Transverse colon (tissue), 4 donors: ENCODE measurements at places on chromosomes 1 and 21.
A peak's percentile ranks its signal among the peaks of the same experiment; 100 is the strongest.

DNA sequence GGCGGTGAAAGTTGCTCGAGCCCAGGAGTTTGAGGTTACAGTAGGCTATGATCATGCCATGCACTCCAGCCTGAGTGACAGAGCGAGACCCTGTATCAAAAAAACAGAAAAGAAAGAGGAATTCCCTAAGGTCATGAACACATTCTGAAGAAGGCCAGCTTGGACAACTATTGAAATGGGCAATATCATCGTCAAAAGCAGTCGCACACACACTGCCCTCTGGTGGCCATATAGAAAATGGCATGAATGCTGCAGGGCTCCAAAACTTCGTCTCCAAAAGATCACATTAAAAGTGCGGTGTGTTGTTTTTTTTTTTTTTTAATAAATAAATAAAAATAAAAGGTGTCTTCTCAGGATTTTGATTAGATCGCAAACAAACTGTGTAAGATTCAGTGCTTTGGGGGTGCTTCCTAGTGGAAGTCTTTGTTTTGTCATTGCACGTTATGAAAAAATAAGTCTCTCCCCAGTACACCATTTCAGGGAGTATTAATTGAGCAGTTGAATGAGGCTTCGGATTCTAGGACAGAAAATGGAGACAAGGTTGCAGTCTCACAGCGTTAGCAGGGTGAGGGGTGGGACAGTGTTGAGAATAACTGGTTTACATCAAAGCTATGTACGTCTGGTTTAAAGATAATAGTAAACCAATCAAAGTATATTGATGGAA is 87.5 kb upstream of the FMN2 start:
- no peak overlapping the region for H3K27ac ChIP-seq
- DNase-seq = no peak
- H3K27me3 ChIP-seq = peaks cover 41% of the 10 kb centered on the region
- no peaks in the 10 kb centered on the region for H3K36me3 ChIP-seq
- peaks cover 4% of the 10 kb centered on the region for H3K4me1 ChIP-seq

DNA sequence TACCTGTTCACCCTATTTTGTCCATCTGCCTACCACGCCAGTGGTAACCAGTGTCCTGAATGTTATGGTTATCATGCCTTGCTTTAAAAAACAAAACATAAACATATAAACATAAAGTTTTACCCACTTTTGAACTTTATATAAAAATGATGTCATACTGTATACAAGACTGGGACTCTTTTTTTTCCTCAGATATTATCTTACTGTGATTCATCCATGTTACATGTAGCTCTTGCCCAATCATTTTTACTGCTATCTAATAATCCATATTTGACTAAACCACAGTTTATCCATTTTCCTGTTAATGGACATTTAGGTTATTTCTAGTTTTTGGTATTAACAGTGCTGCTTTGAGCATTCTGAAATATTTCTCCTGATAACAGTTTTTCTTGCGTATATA is 78.8 kb downstream of the GPR161 start:
- H3K36me3 ChIP-seq = no peaks in the 10 kb centered on the region
- no peaks in the 10 kb centered on the region for H3K4me1 ChIP-seq
- no peak overlapping the region for H3K4me3 ChIP-seq
- H3K27ac ChIP-seq = no peak overlapping the region
- no peak for DNase-seq
- no peaks in the 10 kb centered on the region for H3K27me3 ChIP-seq

DNA sequence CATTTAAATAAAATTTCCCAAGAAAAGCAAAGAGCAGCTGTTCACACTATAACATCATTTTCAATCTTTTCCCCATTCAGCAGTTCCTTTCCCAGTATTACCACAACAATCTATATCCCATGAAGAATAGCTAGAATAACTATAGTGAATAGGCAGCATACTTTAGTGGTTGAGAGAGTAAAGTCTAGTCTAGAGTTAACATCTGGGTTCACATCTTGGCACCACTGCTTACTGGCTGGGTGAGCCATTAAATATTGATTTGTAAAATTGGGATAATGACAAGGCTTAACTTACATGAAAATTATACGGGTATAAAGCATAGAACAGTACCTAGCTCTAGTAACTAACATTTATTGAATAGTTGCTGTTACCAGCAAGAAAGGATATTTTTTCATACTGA is 14.4 kb downstream of the S100PBP start:
- DNase-seq = no peak
- H3K27ac ChIP-seq = no peak overlapping the region
- H3K4me1 ChIP-seq = no peaks in the 10 kb centered on the region

- no peaks in the 10 kb centered on the region for H3K27me3 ChIP-seq
- H3K4me1 ChIP-seq = peaks cover 21% of the 10 kb centered on the region
- peak overlapping the region; percentile 53 for H3K4me3 ChIP-seq
- DNase-seq = no peak
- no peaks in the 10 kb centered on the region for H3K36me3 ChIP-seq
- no peak overlapping the region for H3K27ac ChIP-seq
These were observed 352 bp downstream of the MEX3A start for GRCh38 chr1:156081917-156082308.

DNA sequence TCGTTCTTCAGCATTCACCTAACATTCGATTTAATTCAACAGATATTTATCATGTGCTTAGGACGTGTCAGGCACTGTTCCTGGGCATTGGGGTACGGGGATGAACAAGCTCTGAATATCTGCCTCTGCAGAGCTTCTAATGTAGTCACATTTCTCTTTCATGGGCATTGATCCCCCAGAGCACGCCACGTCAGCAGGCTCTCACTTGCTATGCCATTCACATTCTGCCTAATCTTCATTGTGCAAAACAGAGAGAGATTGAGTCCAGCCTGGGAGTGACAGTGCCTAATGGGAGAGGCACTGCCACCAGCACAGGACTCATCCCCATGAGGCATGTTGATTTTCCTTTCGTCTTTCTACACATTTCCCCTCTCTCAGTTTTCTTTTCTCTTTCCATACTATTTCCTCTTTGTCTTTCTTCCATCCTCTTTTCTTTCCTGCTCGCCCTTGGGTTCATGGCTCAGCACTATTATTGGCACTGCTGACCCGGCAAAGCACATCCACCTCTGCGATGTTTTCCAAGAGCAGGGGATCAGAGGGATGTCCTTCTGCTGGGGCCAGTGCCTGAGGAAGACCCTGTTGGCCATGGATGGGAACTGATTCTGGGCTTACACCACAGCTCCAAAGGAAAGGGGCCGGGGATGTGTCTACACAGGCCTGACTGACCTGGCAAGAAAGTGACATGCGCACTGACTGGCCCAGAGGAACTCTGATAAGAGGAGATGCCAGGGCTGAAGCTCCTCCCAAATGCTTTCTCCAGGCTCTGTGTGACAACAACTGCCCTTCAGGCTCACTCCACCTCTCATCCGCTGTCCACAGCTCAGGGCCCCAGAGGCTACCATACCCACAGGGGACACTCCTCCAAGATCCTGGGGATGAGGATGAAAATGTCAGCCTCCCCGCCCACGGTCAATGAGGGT is 195.9 kb downstream of the TOMM20 start:
- H3K4me3 ChIP-seq = no peak overlapping the region
- H3K27ac ChIP-seq = no peak overlapping the region
- H3K27me3 ChIP-seq = no peaks in the 10 kb centered on the region

- no peaks in the 10 kb centered on the region for H3K4me1 ChIP-seq
- H3K4me3 ChIP-seq = no peak overlapping the region
- no peaks in the 10 kb centered on the region for H3K36me3 ChIP-seq
- DNase-seq = no peak
These were observed 382.3 kb upstream of the ZRANB2 start for GRCh38 chr1:71463144-71463543.

DNA sequence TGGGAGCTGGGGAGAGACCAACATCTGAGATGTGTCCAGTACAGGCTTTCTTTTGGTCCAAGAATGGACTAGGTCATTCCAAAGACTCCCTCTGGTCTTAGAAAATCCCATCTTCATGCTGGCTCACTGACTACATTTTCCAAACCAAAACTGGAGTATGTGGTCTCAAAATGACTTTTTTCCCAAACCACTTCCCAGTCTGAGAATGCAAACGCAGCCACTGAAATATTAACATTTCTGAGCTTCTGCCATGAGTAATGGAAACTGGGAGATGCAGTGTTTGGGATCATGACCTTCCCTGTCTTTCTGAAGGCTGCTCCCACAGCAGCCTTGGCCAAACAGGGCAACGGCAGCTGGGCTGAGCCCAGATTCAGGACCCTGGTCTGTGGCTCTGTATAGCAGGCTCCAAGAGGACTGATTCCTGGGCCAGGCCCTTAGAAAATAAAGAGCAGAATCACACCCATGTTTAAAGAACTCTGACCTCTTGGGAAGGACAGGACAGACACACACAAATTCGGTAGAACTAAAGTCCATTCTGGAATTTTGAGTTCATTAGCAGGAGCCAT is 62.1 kb upstream of the CNTN2 start:
- no peaks in the 10 kb centered on the region for H3K27me3 ChIP-seq
- H3K36me3 ChIP-seq = no peaks in the 10 kb centered on the region
- H3K4me1 ChIP-seq = no peaks in the 10 kb centered on the region

DNA sequence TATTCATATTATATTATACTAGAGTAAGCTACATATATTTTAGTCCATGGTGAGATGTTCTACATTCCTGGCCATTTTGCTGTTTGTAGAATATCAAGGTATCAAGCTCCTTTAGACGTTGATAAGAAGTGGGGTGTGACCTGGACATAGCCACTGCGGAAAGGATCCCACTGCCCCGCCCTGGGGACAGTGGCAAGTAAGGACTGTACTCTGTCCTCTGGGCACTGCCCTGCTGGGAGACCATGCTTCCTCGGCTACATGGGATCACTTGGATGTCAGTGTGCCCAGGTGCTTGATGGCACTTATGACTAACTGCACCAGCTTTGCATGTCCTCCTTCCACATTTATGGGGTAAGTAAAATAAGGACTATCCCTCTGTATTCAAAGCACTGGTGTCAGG is 46.3 kb upstream of the NTPCR start:
- H3K27me3 ChIP-seq = no peaks in the 10 kb centered on the region
- no peaks in the 10 kb centered on the region for H3K36me3 ChIP-seq
- peak; percentile 64 for DNase-seq
- H3K4me1 ChIP-seq = peaks cover 16% of the 10 kb centered on the region

DNA sequence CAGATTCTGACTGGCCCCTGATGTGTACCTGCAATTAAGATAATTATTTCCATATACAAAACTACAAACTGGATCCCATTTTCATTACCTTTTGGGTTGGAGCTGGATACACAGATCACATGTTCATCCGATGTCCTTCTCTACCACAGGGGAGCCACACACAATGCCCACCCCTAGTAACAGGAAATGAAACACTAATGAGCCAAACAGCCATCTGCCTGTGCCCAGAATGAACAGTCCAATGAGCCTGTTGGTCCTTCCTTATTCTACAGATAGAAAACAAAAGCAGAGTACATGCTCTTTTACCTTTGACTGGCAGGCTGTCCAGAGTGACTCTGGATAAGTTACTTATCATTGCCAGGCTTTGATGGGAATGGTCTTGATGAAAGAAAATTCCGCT is 68.6 kb downstream of the SIPA1L2 start:
- H3K36me3 ChIP-seq = no peaks in the 10 kb centered on the region
- H3K4me3 ChIP-seq = no peak overlapping the region
- DNase-seq = no peak
- peaks cover 36% of the 10 kb centered on the region for H3K4me1 ChIP-seq
- H3K27ac ChIP-seq = no peak overlapping the region

DNA sequence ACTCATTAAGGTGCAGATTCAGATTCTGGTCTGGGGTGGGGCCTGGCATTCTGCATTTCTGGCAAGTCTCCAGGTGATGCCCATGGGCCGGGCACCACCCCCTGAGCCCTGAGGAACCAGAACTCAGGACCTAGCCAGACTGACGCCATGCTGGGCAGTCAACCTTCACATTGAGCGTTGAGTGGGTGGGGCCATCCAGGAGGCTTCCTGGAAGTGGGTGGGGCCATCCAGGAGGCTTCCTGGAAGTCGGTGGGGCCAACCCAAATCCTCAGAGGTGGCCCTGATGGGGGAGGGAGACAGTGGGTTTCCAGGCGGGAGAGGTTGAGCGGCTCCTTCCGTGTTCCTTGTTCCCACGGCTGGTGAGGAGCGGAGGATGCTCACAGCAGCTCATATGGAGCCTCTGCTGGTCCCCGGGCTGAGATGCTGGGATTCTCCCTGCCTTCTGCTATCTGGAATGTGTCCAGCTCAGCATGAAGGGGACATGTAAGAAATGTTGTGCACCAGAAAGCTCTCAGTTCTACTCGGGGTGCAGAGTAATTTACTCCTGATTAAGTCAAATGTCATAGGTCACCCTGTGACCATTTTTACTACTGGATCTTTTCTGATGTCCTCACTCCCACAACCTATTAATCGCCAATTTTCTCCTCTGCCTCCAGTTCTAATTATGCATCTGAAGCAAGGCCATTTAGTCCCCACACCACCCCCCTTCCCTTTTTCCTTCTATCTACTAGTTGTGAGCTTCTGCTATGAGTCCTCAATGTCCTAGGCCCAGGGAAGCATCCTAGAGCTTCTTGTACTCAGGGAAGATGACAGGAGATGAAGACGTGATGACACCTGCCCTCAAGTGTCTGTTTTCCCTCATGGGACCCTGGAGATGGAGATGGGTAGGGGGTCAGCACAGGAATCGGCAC is 435.4 kb downstream of the PTPRU start:
- peaks cover under 1% of the 10 kb centered on the region for H3K27me3 ChIP-seq
- no peak for DNase-seq
- H3K27ac ChIP-seq = no peak overlapping the region
- H3K4me1 ChIP-seq = no peaks in the 10 kb centered on the region
- H3K36me3 ChIP-seq = no peaks in the 10 kb centered on the region

DNA sequence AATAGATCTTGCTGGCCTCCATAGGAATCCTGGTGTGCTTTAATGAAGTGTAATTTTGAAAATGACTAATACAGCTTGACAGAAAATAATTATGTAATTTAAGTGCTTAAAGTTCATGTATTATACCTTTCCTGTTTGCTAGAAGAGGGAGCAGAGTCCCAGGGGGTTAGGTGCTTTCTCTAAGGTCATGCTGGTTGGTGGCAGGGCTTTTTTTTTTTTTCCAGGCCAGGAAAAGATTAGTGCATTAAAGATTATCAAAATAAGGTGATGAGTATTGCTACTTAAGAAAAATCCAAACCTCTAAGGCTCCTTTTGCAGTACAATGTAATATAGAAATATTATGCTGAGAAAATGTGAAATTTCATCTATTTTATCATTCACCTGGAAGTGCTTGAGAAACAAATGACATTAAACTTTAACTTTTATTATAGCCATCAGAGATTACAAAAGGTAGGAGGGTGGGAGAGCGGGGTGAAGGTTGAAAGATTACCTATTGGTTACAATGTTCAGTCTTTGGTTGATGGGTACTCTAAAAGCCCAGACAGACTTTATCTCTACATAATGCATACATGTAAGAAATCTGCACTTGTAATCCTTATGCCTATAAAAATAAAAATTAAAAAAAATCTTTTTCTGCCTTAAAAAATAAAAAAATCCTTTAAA is 110.8 kb downstream of the RABGAP1L start:
- H3K27me3 ChIP-seq = no peaks in the 10 kb centered on the region
- no peak overlapping the region for H3K27ac ChIP-seq
- no peak for DNase-seq
- no peaks in the 10 kb centered on the region for H3K4me1 ChIP-seq

DNA sequence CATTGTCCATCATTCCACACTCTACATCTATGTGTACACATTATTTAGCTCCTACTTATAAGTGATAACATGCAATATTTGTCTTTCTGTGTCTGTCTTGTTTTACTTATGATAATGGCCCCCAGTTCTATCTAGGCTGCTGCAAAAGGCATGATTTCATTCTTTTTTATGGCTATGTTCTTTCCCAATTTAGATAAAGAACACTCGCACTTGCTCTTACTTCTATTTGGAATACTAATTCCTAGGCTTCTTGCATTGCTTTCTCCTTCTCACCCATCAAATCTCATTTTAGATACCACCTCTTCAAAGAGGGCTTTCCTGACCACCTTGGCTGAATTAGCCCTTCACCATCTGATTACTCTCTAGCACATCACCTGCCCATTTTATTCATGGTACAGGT is 3.0 kb upstream of the RGS4 start:
- H3K27me3 ChIP-seq = peaks cover 33% of the 10 kb centered on the region
- no peak overlapping the region for H3K27ac ChIP-seq
- no peak for DNase-seq
